ENCODE measurements at places on chromosomes 5 and 9. TPM values are rescaled to one million over a fixed set of nuclear protein-coding genes. Genes with fewer than 3 reads are reported as not detected.

ARHGEF39 gene
- total RNA-seq = not detected

PCDHB5 gene
- total RNA-seq = not detected

DMRT3 gene
- total RNA-seq = not detected

IFNA21 gene
- total RNA-seq = not detected

GFRA3 gene
- total RNA-seq = not detected

PCDHGC4 gene
- not detected for total RNA-seq

TIMD4 gene
- total RNA-seq = 26.5 TPM

OTP gene
- total RNA-seq = not detected

SLC46A2 gene
- total RNA-seq = not detected

IFNA16 gene
- not detected for total RNA-seq

FOXD4L6 gene
- total RNA-seq = not detected

CXCL14 gene
- not detected for total RNA-seq

IL5 gene
- total RNA-seq = not detected

INSL6 gene
- total RNA-seq = not detected
